Endothelial cell of umbilical vein (primary cell): ENCODE measurements at places on chromosomes 1 and 21.
A peak's percentile ranks its signal among the peaks of the same experiment; 100 is the strongest.

DNA sequence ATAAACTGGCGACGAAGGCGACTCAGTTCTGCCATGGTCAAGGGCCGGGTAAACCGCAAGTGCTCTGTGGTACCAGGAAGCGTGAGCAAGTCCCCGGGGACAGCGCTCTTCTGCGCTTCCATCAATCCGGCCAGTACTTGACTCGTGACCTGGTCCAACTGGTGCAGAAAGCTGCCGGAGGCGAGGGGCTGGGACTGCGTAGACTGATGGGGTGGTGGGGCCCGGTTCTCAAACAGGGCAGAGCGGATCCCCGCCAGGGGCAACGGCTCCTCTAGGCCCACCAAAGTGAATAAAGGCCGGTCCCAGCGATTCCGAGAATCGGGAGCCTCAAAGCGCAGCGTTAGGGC lies 852 bp downstream of the KTI12 start:
- DNase-seq, result peak; percentile 57

DNA sequence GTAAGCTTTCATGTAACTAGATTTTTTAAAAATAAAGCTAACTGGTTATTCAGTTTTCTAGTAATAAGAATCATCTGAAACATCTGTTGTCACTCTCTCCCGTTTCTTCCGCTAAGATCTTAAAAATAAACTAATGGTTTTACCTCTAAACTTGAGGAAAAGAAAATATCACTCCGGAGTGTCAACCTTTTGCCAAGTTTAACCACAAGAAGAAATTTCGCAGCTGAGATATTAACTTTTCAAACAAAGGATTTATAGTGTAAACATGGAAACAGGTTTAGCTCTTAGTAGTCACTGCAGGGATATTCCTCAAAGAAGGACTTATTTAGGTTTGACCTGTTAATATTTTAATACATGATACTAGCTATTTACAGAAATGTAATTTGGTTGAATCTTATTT lies 954.9 kb downstream of the ADGRL2 start:
- DNase-seq, result no peak

- DNase-seq, result peak; percentile 80
Measured at GRCh38 chr1:27416387-27417111, 24.1 kb downstream of the GPR3 start.

DNA sequence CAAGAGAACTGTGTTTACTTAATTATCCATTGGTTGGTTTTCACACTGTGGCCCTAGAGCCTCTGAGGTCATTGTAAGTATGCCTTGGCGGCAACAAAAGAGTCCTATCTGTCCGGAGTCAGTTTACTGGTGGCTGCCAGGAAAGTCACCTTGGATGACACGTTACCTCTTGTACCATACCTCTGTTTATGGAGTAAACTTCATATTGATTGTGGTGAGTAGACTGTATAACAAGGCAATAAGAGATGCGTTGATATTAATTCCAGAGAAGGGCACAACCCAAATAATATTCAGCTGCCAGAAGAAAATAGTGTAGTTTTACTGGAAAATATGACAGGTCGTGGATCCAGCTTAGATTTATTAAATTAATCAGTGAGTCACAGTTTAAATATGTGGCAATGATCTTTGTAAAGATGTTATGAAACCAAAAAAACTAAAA lies 20.4 kb upstream of the KIF14 start:
- peak; percentile 11 for DNase-seq

DNA sequence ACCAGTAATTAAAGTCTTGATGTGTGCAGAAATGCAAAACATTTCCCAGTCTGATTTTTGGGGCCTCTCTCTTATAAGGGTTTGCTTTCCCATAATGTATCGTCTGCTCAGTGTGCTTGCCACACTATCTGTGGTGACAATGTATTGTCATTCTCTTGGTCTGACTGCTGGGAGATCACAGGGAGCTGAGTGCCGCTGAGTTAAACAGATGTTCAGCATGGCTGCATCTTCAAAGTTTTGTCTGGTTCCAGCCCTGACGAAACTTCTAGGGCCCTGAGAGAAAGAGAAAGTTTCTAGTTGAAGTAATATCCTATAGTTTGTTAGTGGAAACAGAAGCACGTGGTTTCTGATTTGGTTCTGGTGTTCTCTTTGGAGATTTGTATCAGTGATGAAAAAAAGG lies 42.6 kb downstream of the DNM3 start:
- DNase-seq, result no peak

DNA sequence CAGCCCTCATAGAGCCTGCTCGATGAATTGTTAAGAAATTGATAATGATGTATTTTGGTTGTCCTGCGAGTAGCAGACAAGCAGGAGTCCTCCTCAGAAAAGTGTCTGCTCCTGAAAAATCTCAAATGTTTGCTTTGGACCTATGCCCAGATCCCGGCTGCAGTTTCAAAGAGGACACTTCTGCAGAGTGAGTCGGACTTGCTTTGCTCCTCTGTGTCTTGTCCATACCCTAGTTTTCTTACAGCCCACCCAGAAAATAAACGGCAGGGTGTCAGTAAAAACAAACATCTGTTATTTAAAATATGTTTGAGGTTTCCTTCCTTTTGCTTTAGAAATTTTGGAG lies 2.8 kb downstream of the S100A10 start:
- peak; percentile 80 for DNase-seq

- no peak for DNase-seq
Measured at GRCh38 chr1:246265481-246265880, 241.6 kb downstream of the SMYD3 start.

GRCh38 chr1:66388913-66389312 lies 145.0 kb upstream of the SGIP1 start:
- no peak for DNase-seq

GRCh38 chr1:161285521-161285920 lies 24.2 kb downstream of the MPZ start:
- DNase-seq, result no peak
